ENCODE measurements at places on chromosomes 4 and X.

DNA sequence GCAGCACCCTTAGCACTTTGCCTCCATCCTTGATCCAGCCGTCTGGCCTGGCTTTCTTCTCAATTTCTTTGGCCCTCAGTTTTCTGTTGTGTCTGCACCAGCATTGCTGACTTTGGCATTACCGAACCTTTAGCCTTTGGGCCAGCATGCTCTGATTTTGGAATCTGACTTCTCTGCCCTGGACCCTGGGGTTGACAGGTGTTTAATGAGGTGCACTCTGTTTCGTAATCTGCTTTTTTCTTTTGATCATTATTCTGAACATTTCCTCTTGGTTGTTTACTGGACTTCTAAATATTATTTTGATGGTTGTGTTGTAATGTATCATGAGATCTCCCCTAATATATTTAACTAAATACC, 71.5 kb upstream of the ENPP6 start:
- no peak for DNase-seq

DNA sequence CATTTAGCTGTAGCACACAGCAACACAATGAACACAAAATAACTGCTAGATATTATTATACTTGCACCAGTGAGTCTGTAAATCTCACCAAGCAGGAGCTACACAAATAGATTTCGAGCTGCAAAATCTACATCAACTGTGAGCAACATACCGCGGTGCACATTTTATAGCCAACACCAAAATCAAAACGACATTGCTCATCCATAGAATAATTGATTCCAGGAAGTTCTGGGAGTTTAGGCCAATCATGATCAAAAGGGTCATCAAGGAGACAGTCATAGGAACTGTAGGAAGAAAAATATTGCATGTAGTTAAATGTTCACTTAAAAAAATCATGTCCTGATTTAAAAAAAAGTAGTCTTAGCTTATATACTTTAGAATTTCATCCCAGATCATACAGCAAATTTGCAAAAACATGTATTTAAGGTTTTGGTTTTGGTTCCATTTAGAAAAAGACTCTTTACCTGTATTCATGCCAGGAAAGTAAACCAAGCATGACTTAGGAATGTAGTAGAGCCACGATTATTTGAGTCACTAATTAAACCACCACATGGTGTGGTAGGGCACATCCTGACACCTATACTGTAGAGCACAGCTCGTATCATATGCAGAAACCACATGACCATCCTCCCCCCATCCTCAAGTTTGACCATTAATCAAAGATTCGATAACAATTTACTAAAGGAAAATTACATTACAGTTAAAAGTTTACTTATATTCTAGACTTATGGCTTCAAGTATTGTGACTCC, 250.4 kb downstream of the ADAMTS3 start:
- DNase-seq = no peak

GRCh38 chrX:148314876-148315275, 185.5 kb upstream of the AFF2 start:
- DNase-seq = no peak

DNA sequence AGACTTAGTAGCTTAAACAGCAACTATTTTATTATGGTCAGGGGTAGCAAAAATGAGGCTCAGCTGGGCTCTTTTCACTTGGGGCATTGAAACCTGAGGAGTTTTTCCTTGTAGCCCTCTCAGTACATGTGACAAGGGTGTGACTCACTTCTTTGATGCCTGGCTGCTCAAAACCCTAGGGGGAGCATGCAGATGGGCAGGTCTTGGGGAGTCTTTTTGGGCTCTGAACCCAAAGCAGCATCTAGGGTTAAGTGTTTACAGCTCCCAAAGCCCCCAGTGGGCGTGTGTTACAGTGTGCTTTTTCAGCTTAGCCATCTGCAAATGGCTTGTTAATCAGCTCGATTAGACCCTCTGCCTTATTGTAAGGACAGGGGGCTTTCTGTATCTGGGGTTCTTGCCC, 1752.7 kb downstream of the PCDH7 start:
- no peak for DNase-seq

DNA sequence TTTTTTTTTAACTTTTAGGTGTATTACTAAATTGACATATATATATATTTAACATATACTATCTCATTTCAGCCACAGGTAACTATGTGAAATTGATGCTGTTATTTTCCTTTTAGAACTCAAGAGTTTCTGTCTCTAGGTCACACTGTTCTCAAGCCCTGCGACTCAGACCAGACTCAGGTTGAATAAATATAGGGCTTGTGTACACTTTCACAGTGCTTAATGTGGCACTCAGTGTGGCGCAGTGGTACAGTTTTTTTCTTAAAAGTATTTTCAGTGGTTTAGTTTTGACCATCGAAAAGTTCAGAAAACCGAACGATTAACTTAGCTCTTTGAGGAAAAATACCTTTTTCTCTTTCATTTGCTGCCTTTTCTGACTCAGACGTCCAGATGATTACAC, 24.7 kb downstream of the PACRGL start:
- no peak for DNase-seq

GRCh38 chr4:79676705-79677104, 268.7 kb upstream of the GK2 start:
- no peak for DNase-seq

- DNase-seq = no peak
Observed at GRCh38 chrX:78643874-78644273, 15.3 kb downstream of the RTL3 start.

DNA sequence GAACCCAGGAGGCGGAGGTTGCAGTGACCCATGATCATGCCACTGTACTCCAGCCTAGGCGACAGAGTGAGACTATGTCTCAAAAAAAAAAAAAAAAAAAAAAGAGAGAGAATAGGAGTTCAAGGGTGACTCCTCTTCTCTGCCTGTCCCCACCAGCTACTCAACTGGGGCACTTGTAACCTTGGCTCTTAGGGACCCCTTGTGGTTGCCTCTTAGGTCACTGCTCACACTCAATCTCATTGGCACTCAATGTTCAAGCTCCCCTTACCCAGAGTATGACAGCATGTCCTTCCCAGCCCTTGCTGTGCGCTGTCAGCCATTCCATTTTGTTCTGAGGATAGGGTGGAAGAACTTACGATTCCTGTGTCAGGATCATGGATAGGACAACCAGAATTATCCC, 82.4 kb upstream of the BEND4 start:
- no peak for DNase-seq

DNA sequence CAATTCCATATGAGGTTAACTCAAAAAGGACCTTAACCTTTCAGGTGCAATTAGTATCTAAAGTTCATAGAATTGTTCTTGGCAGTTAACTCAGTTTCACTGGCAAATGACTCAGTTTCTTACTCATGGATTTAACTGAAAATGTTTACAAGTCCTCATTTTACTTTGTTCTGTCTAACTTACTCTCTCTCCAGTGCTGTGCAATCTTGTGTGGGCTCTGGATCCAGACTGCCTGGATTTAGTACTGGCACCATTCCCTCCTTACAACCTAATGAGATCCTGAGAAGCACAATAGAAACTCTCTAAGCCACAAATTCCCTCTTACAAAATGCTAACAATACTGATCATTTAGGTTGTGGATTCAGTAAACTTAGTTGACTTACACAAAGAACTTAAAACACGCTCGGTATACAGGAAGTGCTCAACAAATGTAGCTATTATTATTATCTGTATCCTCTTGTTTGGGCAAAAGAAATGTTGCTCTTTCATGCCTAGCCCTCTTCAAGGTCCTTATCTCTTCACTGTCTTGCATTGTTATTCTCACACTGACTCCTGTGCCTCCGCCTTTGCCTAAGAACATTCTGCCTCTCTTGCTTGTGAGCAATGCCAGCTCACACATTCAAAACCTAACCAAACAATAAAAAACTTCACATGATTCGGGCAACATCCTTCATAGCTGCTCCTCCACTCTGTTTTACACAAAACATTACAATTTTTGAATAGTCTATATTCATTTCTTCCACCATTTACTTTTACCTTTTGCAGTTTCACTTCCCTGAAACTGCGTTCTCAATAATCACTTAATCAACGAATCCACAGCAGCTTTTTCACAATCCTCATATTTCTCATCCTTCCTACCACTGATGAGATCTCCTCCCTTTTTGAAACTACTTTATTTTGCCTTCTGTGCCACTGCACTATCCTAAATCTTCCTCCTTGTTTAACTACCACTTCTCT, 91.8 kb downstream of the PDE5A start:
- no peak for DNase-seq

DNA sequence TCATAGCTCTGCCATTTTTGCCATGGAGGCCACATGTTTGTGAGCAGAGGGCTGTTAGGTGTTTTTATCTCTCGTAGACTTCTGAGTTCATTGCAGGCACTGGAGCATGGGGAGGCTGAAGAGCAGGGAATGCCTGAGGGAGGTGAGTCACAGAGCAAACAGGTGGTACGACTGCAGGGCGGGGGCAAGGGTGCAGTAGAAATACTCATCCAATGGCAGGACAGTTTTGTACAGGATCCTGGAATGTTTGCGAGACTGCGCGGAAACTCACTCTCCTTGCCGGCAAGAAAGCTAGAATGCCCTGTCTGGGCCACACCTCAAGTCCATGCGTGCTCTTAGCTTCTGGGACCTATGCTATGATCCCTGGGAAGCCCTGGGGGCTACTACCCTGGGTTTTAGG, 20.0 kb upstream of the VCX2 start:
- no peak for DNase-seq

- no peak for DNase-seq
Observed at GRCh38 chr4:21522296-21522695, 426.3 kb downstream of the KCNIP4 start.

DNA sequence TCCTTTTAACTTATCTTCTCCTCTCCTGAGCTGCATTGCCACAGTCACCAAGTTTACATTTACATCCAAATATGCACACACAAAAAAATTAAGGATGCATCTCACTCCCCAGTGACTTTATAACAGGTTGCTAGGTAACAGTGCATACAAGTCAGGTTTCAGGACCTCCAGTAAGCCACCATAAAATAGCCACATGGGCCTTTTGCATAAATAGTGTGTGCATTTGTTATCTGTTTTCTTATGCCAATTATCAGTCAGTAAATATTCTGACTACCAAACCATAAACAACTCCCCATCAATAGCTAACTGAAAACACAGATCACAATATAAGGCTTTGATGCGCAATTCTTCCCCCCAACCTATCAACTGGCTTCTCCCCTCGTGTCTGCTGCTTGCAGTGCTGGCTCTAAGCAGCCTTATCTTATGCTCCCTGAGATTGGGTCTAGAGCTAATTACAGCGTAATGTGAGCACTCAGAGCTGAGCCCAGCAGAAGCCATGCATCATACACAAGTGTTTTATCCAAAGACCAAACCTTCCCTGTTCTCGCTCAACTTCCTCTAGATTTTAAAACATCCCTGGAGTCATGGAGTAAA, 55.4 kb downstream of the ZNF827 start:
- DNase-seq = no peak

DNA sequence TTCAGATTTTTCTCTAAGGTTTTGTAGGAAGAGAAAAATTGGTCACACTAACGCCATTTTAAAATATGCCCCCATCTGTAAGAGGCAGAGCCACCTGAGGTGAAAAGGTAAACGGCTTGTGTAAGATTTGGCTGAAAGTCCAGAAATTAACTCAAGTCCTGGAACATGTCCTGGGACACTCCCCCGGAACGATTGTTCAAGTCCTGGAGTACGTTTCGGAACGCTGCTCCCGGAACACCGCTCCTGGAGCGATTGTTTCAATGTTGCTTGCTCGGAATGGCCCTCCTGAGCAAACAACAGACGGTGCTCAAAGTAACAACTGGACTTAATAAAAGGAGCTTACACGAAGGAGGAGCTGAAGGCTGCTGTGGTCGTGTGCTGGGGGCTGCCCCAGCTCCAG, 796.5 kb upstream of the SLIT2 start:
- DNase-seq = no peak

DNA sequence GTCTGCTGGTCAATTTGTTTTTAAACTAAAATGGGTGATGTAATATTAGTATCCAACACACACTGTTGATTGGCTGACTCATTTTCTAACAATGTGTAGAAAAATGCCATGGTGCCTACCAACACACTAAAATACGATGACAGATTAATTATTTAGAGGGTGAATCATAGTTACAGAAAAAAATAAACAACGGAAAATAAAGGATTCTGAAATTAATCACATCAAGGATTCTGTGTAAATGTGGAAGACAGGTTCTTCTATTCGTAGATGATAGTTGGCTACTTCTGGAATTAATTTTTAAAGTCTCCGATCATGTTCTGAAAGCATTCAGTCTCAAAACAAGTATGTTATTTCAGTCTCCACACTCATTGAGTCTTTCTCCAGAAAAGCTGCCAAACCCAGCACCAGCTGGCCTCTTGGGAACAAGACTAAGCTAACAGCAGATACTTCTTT, 8.2 kb upstream of the IQCM start:
- no peak for DNase-seq

- no peak for DNase-seq
Observed at GRCh38 chr4:8229331-8229975, 30.4 kb downstream of the SH3TC1 start.

GRCh38 chr4:87657525-87657924, 7.4 kb downstream of the DMP1 start:
- no peak for DNase-seq

- no peak for DNase-seq
Observed at GRCh38 chrX:2698604-2699003, 7.5 kb downstream of the CD99 start.

GRCh38 chr4:23070848-23071570, 378.3 kb downstream of the GBA3 start:
- no peak for DNase-seq

- no peak for DNase-seq
Observed at GRCh38 chrX:129534816-129535578, 5.1 kb upstream of the OCRL start.

All from activated T-cell treated with anti-CD3 and anti-CD28 coated beads, Interleukin-2, amount 50 U/mL, for 1 hour (primary cell).